ENCODE measurements at places on chromosomes 4 and X.

DNA sequence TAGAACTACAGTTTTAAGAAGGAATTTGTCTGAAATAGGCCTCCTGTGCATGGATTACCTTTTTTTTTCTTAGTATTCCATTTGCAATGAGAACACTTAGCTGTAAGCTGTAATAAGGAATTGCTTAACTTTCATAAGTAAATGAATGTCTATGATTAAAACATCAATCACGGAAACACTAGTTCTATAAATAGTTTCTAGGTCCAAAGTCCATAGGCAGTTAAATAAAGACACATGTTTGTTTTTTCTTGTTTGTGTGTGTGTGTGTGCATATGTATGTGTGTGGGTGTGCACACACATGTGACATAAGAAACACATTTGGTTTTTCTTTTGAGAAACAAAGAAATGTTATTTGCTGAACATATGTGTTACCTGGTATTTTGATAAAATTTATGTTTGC is 11.2 kb downstream of the GPRIN3 start:
- DNase-seq: no peak

GRCh38 chrX:39772057-39772832 is 325.5 kb downstream of the BCOR start:
- no peak for DNase-seq

- no peak for DNase-seq
These were observed 77.3 kb downstream of the ARSJ start for GRCh38 chr4:113901994-113902787.

DNA sequence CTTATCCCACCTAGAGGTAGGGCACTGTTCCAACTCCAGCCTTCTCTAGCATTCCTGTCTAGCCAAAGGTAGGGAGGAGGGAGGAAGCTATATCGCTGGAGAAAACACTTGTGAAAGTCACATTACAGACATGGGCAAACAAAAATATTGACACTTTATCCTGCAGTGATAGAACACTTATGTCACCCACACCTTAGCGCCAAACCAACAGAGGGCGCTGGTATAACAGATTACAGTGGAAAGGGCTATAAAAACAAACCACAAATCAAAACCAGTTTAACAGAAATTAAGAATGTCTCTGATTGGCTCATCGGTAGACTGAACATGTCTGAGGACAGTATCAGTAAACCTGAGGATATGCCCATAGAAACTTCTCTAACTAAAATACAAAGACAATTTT is 451.3 kb downstream of the TLL1 start:
- DNase-seq: no peak

- DNase-seq: no peak
These were observed 63.3 kb downstream of the GPAT3 start for GRCh38 chr4:83599183-83599582.

DNA sequence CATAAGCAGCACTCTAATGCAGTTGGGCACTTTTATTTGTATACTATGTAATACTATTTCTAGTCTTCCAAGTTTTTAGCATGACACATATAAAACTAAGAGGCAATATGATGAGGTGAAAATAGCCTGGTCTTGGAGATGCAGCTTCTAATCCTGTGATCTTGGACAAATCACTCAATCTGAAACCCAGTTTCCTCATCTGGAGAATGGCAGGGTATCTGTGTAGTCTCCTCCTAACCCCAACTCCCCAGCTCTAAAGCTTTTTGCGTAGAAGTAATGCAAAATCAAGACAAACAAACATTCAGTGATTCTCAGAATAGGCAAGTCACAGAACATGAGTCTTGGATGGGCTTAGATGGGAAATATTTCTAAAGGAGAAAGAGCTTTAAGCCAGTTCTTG is 36.7 kb upstream of the IL21 start:
- DNase-seq: no peak

GRCh38 chr4:165828928-165829327 is 44.1 kb upstream of the TLL1 start:
- DNase-seq: no peak

- DNase-seq: no peak
These were observed 214.8 kb downstream of the DHX15 start for GRCh38 chr4:24369507-24370029.

- no peak for DNase-seq
These were observed 118.7 kb upstream of the ANXA3 start for GRCh38 chr4:78432896-78433295.

GRCh38 chrX:49139713-49140112 is 16.2 kb upstream of the GPKOW start:
- DNase-seq: no peak

DNA sequence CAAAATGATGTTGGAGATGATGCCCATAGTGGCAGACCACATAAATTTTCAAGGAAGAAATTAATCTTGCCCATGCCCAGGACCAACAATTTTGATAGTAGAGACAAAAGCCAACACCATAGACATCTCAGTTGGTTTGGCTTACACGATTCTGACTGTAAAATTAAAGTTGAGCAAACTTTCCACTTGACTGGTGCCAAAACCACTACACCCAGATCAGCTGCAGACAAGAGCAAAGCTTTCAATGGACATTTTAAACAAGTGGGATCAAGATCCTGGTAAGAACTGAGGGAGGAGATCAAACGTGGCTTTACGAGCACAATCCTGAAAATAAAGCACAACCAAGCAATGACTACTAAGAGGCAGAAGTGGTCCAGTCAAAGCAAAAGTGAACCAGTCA is 90.7 kb downstream of the PAPSS1 start:
- no peak for DNase-seq

GRCh38 chrX:125089761-125090445 is 229.8 kb upstream of the TEX13C start:
- DNase-seq: no peak

GRCh38 chrX:118251271-118251670 is 94.6 kb upstream of the WDR44 start:
- no peak for DNase-seq

DNA sequence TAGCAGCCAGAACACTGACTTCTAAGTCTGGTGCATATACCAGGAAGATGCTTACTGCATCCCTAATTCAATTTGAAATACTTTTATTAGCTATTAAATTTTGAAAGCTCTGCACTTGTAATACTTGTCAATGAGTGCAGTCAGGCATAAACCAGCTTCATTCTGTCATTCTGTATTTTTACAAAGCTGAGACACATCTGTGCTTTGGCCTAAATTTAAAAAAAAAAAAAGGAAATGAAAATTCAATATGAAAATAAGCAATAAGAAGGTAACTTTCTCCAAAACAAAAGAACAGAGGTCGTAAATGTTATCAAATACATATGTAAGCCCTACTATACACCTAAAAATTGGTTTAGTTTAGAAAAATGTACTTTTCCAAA is 7.0 kb downstream of the SMIM14 start:
- no peak for DNase-seq

GRCh38 chrX:68684291-68684918 is 36.9 kb downstream of the STARD8 start:
- DNase-seq: no peak
